ENCODE measurements at places on chromosomes 6 and 20.

DNA sequence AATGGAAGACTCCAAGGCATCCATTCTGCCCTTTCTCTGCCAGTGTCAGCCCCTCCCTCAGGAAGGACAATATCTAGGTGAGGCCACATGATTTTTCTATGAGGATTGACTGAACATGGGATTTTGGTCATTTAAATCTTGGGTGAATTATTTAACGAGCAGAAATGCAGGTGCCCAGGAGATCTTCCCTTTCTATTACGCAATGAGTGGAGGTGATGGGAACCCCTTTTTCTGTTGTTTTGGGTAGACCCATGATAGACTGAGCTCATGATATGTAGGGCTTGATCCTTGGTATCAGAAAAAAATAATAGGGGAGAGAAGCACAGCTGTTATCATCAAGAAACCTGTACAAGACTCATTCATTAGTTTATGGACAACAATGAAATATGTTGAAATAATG is 112.6 kb upstream of the SPTLC3 start:
- no peak for DNase-seq

DNA sequence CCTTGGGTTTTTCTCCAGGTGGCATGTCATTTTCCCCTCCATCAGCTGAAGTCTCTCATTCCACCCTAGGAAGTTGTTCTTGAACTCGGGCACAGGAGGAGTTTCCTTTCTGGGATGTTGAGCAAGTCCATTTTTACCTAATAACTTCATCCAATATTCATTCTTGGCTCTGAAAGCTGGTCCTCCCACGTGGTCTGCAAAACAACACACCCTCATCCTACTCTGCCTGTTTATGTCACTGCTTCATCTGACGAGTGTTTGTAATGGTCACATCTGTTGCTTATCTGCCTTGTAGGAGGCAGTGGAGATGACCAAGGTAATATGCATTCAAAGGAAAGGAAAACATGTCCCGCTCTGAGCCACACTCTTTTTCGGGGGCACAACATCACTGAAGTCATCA is 41.7 kb upstream of the AIG1 start:
- DNase-seq: no peak

DNA sequence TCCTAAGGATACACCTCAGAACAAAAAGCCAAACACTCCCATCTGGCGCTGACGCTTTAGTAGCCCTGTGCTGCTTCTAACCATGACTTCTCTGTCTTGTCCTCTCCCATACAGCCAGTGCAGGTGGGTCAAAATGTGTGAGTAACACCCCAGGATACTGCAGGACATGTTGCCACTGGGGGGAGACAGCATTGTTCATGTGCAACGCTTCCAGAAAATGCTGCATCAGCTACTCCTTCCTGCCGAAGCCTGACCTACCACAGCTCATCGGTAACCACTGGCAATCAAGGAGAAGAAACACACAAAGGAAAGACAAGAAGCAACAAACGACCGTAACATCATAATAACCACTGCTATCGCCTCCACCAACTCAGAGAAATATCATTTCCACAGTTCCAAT is 1.4 kb downstream of the DEFB132 start:
- DNase-seq: no peak

- no peak for DNase-seq
Measured at GRCh38 chr6:16031278-16031981, 97.5 kb upstream of the MYLIP start.

DNA sequence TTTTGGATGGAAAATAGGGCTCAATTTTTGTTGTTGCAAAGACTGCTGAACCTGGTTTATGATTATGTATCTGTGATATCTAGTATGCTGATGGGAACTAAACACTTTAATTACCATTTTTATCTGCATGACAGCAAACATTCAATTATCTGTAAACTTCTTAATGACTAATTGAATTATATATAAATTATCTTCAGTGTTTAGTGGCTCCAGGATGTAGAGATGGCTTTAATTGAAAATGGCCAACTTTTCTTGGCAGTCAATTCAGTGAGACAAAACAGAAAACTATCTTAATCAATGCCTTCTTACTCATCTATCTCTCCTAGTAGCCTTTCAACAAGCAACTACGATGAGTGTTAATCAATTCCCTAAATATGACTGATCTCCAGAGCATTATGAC is 591.3 kb downstream of the HACE1 start:
- DNase-seq: no peak

DNA sequence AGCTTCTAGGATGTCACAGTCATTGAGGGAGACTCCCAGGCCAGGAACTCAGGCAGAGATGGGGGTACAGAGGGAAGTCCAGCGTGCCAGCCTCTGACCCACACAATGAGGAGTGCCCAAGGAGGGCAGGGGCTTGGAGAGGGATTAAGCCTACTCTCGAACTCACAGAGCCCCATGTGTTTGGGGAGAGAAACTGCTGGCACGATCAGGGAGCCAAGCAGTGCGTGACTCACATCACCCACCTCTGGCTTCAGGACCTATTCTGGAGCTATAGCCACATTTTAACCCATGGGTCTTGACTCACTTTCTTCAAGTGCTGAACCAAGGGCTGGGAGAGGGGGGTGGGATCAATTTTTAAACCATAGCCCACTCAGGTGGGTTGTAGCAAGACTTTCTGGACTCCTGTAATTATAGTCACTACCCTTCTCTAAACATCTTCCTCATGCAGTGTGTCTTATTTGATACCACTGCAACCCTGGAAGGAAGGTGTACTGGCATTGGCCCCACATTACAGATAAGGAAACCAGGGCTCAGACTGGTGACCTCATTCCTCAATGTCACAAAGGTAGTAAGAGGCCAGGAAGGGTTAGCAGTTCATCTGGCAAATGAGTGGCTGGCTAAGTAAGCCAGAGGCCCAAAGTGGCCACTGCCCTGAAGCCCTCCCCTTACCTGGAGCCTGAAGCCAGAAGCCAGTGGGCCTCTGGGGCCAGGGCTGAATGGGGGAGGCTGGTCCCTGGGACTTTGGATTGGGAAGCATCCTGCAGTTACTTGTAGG is 12.0 kb downstream of the FOXP4 start:
- no peak for DNase-seq

GRCh38 chr6:22364306-22364705 is 67.5 kb upstream of the PRL start:
- no peak for DNase-seq

GRCh38 chr6:136774228-136775041 is 17.8 kb downstream of the MAP3K5 start:
- no peak for DNase-seq

- DNase-seq: no peak
Measured at GRCh38 chr20:35674921-35675320, 10.2 kb upstream of the CPNE1 start.

DNA sequence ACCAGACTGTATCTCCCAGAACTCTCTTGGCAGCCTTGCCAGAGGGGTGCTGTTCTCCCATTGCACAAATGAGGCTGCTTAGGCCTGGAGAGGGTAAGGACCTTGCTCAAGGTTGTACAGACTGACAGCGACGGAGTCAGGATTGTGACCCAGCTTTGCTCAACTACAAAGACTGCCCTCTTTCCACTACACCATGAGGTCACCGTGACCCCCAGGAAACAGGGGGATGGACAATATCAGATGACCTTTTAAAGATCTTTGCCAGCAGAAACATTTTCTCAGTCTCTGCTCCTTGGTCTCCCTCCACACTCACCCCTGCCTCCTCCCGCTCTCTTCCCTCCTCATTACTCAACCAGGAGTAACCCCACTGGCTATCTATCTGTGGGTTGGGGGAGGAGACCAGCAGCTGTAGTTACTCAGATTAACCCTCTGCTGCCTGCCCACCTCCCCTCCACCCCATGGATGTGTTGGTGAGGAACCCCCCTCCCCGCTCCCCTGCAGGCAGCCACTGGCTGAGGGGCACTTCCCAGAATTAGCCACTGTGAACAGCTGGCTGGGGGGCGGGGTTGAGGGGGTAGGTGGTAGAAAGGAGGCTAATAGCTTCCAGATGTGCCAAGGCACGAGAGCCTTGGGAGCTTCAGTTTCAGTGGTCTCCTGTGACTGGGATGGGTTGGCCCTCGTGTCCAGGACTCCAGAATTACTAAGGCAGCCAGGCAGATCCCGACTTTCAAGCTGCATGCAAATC is 26.9 kb upstream of the MRPS18A start:
- no peak for DNase-seq

DNA sequence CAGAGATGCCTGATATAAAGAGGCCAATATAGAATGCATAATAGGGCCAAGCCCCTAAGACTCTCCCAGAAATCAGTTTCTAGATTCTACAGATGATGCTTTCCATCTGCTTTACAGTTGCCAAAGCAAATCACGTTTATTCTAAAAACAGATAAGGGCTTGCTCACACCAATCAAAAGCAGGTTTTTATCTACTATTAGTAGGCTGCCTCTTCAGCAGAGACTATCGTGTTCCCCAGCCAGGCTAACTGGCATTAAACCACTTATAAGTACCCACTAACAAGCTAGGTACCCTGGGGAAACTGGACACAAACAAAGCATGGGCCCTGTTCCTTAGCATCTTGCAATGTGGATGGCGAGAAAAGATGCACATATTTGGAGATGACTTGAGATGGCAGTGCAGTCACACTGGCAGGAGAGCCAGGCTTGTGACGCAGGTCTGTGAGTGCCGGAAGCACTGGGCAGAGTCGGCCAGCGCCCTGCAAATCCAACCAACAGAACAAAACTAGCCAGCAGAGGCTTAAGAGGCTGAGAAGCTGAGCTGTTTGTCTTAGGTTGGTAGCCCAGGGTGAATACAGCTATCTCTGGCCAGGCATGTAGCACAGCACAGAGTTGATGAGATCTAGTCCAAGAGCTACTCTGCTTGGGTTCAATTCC is 73.4 kb downstream of the GFOD1 start:
- no peak for DNase-seq

DNA sequence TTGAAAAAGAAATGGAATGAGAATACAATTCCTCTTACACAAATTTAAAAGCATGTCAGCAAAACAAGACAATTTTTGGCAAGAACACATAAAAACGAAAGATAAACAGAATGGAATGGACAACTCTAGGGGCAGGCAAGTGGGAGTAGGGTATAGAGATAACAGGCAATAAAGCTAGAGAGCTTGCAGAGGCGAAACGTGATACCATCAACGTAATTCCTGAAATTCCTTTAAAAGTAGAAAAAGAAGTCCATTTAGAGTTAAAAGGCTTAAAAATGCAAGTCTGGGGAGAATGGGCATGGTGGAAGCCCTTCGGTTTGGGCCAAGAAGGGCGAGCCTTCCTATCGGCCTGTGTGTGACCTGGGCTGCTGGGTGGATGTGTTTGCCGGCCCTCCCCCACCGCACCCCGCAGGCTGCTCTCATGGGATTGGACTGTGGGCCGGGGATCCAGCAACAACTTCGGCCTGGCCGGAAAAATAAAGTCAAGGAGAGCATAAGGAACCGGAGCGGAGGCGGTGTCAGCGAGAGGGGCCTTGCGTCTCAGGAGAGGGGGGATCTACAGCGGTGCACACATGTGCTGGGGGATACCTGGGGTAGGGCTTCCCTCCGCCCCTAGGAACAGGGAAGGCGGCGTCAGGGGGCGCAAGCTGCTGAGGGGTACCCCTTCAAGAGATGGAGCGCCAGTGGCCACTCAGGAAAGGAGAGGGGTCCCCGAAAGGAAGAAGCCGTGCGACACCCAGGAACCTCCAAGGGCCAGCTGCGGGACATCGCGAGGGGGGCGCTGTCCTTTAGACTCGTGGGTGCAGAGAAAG is 4.1 kb downstream of the TMEM239 start:
- DNase-seq: no peak

DNA sequence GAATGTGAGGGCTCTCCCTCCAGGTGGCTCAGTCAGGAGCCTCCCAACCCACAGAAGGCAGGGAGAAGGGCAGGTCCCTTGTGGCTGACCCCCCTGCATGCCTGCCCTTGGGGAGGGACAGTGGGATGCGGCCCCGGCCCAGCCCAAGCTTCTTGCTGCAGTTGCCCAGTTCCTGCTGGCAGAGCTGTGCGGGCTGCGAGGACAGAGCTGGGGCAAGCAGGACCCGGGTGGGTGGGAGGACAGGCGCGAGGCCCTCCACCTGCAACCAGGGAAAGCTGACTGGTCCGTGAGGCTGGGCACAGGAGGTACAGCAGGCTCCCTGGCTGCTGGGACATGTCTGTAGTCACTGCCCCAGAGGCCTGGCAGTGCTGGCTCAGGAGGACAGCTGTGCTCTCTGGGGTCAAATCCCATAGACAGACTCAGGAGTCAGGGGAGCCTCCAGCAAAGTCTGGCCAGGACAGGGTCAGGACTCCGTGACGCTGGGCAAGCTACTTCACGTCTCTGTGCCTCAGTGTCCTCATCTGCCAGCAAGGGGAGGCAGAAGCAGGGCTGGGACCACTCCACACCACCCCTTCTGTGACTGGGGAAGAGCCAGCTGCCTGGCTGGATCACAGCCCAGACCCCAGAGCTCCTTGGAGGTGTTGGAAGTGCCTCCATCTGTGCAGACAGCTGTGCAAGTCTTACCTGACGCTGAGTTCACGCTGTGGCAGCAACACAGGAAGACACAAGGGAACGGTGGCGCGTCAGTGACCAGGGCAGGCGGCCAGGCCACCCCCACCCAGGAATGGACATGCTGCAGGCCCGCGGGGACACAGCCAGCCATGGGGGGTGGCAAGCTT is 13.0 kb downstream of the UCKL1 start:
- DNase-seq: no peak

DNA sequence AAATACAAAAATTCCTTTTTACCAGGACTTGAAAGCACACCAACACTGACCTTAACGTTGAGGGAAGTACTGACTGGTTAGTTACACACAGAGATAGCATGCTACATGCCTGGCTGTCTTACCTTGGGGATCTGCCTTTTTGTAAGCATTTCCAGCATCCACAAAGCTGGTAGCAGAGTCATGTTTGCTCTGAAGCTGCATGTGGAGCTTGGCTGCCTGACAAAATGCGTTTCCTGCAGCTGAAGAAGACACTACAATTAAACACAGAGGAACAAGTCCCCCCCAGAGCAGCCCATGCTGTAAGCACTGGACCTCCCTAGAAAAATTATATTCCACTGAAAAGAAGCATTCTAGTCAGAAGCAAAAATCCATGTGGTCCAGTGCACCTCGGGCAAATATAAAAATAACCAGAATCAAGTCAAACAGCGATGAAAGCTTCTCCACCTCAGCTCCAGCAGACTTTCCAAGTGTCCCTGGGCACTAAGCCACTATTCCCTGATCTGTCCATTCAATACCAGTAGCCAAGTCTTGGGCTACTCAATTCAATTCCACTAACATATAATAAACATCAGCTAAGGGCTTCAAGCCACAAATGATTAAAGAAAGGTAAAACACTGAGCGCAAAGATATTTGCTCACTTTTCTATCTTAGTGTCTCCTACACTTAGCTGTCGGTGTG is 24.2 kb downstream of the NAPB start:
- no peak for DNase-seq

GRCh38 chr20:37576911-37577310 is 49.2 kb upstream of the BLCAP start:
- no peak for DNase-seq

GRCh38 chr6:46521464-46521971 is 30.3 kb upstream of the RCAN2 start:
- DNase-seq: no peak

DNA sequence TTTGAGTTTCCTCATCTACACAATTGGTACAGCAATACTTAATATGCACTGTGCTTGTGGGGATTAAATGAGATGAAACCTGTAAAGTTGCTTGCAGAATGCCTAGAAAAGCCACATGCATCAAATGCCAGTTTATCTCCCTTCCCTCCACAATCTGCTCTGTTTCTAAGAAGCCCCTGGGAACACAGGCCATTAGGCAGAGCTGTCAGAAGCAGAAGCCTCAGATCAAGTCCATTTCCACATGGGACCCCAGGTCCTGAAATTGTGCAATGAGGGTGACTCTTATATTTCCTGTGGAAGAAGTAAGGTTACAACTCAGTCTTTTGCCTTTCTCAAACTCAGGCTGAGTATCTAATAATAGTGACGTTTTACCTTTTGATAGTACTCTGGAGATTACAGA is 737.4 kb downstream of the KIF16B start:
- DNase-seq: no peak

GRCh38 chr6:27452496-27452897 is 20.4 kb downstream of the ZNF184 start:
- DNase-seq: no peak
